ENCODE measurements at places on chromosomes 3 and 15. TPM values are rescaled to one million over a fixed set of nuclear protein-coding genes. Genes with fewer than 3 reads are reported as not detected.

GRM2 gene
- total RNA-seq: under 0.01 TPM

PIGZ gene
- 3.9 TPM for total RNA-seq

PIK3CA gene
- total RNA-seq: 42.8 TPM

ARRDC4 gene
- 8.4 TPM for total RNA-seq

NR2E3 gene
- total RNA-seq: 0.25 TPM

GPR176 gene
- 135 TPM for total RNA-seq

GOLGA6B gene
- not detected for total RNA-seq

ATRIP gene
- 13.4 TPM for total RNA-seq

PCYT1A gene
- total RNA-seq: 97.8 TPM

FGF7 gene
- total RNA-seq: 264 TPM

TF gene
- under 0.01 TPM for total RNA-seq

Data from uterine smooth muscle cell (primary cell).